ENCODE measurements at places on chromosomes 7 and 10. TPM values are rescaled to one million over a fixed set of nuclear protein-coding genes. Genes with fewer than 3 reads are reported as not detected.

GRCh38 chr7:93161181-93161762 lies 13.1 kb upstream of the SAMD9L start:
- DNase-seq, result no peak

The MRLN gene
- not detected for total RNA-seq

- DNase-seq, result no peak
These were observed 26.1 kb downstream of the SVIL start for GRCh38 chr10:29608476-29609301.

GRCh38 chr7:76155938-76156337 lies 45.8 kb upstream of the SRRM3 start:
- DNase-seq, result no peak

The CLEC2L gene
- total RNA-seq, result not detected

GRCh38 chr10:58897708-58898107 lies 278.7 kb upstream of the PHYHIPL start:
- no peak for DNase-seq

DNA sequence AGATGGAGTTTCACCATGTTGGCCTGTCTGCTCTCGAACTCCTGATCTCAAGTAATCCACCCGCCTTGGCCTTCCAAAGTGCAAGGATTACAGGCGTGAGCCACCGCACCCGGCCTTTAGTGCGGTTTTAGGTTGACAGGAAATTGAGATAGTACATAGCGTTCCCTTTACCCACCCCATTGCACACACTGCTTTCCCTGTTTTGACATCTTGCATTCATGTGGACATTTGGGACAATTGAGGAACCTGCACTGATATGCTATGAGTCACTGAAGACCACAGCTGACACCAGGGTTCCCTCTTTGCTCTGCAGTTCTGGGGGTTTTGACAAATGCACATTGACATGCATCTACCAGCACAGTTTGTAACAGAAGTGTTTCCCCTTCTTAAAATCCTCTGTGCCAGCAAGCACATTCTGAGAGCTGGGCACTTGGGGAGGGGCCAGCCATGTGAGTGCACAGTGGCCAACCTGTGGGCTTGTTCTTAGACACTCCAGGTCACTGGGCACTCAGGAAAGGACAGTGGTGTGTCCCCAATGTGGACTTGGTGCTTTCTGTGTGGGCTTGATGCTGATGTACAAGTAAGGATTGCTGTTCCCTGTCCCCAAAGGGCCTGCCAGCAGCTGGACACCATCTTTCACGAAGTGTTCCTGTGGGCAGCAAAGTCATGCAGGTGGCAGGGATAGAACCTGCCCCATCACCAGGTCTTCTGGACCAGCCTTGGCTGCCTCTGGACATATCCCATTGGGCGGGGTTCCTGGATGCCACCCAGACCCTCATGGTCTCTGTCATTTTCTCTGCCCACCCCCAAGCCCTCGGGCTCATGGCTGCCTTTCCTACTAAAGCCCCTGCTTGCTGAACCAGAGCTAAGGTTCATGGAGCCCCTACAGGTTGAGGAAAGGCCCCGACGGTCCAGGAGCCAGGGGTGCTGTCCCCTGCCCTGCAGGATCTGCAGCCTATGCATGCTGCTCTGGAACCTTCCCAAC lies 579.8 kb downstream of the GLRX3 start:
- no peak for DNase-seq

DNA sequence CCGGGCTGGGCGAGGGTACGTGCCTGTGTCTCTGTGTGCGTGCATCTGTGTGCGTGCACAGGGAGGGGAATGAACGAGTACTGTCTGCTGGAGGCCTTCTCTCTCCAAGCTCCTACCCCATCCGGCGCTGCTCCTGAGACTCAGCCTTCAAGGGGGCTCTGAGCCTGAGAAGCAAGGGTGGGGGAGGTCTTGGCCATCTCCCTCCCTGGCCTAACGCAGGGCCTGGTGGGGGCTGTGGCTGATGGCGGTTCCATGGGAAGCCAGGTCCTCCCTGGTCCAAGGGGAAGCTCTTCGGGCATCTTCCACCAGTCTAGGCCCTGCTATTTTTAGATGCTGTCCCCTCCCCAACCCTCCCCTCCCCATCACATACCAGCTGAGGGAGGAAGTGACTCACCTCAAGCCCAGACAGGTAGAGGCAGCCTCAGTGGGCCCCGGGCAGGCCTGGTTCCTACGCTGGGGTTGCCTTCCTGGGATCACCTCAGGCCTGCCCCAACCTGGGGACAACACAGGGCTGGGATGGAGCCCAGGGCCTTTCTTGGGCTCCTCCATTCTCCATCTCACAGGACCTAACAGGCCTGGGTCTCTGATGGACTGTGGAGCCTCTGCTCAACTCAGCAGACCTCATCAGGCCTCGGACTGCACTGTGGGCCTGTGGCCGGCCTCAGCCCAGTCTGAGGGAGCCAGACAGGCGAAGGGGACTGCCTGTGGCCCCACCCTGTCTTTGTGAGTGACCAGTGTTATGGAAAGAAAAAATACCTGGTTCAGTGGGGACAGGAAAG lies 32.2 kb downstream of the DNAJB12 start:
- DNase-seq, result no peak

The SLC26A3 gene
- total RNA-seq, result not detected
